ENCODE measurements at places on chromosomes 7 and 10.

DNA sequence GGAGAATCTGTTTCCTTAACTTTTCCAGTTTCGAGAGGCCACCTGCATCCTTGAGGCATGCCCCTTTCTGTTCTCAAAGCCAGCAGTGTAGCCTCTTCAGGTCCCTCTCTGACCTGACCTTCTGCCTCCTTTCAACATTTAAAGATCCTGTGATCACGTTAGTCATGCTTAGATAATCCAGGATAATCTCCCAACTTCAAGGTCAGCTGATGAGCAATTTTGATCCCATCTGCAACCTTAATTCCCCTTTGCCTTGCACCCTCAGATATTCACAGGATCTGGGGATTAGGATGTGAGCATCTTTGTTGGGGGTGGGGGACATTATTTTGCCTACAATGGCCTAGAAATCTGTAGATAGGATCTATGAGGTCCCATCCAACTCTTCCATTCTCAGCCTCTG is 8.0 kb downstream of the HKDC1 start:
- no peak for DNase-seq

DNA sequence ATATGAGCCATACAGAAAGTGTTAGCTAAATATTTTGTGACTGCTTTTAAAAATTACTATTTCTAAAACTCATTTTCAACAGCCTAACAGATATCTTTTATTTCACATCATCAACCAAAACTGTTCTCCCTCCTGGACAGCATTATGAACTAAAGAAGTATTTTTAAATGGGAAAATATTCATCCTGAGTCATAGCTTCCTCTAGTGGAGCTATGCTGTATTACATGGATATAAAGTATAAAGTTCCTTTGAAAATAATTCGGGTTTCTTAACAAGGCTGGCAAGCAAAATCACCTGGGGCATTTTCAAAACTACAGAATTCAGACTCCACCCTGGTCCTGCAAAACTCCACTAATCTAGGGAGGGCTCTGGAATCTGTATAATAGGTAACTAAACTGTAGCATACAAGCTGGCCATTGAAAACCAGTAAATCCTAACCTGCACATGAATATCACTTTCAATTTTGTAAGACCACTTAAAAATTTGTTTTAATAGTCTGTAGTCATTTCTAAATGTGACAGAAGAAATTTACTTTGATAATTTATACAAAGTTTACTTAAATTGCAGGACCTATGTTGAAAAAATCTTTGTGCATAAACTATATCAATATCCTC is 53.5 kb downstream of the SCIN start:
- no peak for DNase-seq

- DNase-seq, result no peak
Measured at GRCh38 chr10:100829933-100830727, 82.6 kb upstream of the SLF2 start.

- DNase-seq, result no peak
Measured at GRCh38 chr10:95330966-95331453, 40.2 kb upstream of the PDLIM1 start.

DNA sequence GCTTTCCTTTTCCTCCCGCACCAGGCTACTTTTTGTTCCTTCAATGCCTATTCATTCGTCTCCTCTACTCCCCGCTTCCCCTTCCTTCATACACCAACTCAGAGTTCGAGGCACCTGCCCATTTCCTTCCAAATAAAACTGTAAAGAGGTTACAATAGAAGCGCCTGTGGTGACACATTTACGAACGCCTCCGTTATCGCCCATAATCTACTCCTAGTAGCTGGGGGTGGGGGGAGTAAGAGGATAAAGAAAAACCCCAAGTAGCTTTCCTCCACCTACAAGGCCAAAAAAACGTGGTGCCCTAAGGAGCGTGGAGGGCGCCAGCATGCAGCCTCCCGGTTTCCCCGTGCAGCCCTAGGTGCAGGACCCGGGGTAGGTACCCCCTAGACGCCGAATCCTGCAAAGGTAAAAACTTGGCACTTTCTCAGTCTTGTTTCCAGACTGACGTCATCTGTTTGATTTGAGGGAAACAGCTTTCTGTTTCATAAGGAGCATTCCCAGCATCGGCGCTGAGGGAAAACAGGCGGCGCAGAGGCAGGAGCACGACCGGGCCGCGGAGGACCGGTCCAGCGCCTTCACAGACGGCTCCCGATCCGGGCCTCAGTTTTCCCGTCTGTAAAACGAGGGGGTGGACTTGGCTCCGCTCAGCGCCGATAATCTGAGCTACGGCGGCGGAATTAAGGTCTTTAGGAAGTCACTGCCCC is 922 bp downstream of the PPA1 start:
- DNase-seq, result peak; percentile 41

GRCh38 chr7:137967143-137968018 is 34.5 kb downstream of the CREB3L2 start:
- DNase-seq, result no peak

- no peak for DNase-seq
Measured at GRCh38 chr10:99854860-99855259, 72.4 kb downstream of the ABCC2 start.

- no peak for DNase-seq
Measured at GRCh38 chr7:99648843-99649242, 31.0 kb downstream of the CYP3A5 start.

DNA sequence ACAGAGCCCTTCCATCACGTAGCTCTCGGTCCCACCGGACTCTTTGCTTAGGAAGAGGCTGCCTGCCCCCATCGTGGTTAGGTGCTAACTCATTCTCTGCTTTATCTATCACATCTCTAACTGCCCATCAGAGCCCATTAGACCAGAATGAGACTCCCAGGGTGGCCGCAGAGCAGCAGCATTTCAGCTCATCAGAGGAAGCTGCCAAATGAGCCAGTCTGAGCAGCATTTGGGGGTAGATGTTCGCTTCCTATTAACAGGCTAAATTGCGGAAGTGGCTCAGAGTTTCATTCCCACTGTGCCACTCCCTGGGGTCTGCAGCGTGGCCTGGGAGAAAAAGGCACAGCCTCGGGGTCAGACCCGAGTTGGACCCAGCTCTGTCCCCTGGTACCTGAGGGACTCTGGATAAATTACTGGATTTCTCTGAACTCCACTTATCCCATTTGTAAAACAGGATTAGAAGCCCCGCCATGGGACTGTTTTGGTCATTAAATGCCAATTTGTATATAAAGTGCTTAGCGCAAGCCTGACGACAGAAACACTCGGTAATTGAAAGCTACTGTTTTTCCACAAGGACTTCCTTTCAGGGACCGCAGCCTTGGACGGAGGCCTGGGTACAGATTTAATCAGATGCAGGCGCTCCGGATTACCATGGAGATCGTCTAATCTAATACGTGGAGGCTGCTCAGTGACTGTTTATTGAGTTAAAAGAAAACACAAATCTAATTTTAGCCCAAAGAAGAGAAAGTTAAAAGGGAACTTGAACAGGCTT is 73.8 kb upstream of the PRLHR start:
- DNase-seq, result no peak

DNA sequence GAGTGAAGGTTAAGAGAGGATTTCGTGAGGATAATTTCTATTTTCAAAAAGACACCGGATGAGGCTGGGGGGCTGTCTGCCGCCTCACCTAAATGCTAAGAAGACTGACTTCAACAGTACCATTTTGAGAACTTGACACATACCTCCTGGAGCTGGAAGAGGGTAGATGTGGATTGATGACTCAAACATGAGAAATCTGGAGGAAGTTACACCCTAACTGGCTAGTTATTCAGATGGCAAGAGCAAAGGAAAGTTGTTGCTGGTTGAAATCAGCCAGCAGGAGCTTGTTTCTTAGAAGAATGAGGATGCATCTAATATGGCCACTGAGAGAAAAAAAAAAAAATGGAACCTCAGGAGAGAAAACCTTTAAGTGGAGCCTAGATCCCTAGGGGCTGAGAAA is 76.2 kb upstream of the KIAA1217 start:
- no peak for DNase-seq

- DNase-seq, result no peak
Measured at GRCh38 chr10:3932597-3933375, 147.8 kb upstream of the KLF6 start.

DNA sequence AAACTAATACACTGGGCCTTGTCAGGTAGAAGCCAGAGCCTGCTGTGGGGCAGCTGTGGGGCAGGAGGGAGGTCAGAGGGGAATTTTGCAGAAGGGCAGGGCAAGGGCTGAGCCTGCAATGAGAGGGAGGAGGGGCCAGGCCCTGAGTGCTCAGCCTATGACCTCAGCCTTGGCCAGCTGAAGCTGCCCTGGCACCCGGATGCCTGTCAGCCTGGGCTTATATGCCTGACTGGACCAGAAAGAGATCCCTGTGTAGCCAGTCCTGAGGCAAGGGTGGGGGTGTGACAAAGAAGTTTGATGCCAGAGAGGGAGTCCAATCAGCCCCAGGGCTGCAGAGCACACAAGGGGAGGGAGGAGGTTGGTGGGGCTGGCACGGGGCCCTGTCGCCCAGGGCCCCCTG is 22.3 kb upstream of the PRRT4 start:
- no peak for DNase-seq

GRCh38 chr10:5534051-5534821 is 9.5 kb downstream of the CALML3 start:
- DNase-seq, result no peak

DNA sequence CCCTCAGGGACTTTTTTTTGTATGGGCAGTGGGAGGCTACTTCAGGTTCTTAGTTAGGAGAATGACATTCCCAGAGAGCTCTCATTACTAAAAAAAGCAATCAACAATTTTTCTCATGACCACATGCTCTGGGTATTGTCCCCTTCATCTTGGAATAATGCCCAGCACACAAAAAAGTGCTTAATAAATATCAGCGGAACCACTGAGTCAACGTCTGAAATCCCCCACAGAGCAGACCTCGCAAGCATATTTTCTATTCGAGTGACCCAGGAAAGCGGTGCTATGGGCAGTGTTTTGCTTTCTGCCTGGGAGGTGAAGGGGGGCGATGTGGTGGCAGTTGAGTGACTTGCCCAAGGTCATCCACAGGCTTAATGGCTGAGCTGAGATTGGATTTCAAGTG is 493.4 kb upstream of the ZMIZ1 start:
- DNase-seq, result no peak

DNA sequence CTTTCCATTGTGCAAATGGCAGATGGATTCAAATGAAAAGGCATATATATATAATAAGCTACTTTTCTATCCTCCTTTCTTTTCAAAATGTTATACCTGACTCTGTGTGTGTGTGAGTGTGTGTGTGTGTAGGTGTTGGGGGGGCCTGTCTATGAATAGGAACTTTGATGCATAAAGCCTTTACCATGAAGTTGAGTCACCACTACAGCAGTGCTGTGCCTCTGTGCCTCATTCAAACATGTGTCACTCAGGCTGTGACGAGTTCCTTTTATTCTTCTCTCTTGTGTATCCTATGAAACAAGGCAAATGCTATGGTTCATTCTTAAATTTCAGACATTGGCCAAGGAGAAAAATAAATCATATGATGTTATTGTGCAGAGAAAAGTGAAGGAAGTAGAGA is 52.7 kb upstream of the DKK1 start:
- no peak for DNase-seq

DNA sequence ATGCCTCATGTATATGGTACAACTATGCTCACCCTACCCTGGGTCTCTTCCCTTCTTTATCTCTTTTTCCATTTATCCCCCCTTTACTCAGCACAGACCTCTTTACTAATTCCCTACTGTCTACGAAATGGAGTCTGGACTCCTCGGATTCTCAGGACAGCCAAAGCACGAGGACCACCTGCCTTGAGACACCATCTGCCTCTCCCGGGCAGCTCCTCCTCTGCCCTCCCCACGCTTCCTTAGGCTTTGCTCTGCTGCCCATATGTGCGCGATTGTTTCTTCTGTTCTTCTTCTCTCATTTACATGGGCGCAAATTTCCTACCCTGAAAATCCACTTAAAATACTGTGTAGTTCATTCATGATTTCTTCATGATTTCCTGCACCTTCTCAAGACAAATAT is 62.7 kb upstream of the STK17A start:
- no peak for DNase-seq

DNA sequence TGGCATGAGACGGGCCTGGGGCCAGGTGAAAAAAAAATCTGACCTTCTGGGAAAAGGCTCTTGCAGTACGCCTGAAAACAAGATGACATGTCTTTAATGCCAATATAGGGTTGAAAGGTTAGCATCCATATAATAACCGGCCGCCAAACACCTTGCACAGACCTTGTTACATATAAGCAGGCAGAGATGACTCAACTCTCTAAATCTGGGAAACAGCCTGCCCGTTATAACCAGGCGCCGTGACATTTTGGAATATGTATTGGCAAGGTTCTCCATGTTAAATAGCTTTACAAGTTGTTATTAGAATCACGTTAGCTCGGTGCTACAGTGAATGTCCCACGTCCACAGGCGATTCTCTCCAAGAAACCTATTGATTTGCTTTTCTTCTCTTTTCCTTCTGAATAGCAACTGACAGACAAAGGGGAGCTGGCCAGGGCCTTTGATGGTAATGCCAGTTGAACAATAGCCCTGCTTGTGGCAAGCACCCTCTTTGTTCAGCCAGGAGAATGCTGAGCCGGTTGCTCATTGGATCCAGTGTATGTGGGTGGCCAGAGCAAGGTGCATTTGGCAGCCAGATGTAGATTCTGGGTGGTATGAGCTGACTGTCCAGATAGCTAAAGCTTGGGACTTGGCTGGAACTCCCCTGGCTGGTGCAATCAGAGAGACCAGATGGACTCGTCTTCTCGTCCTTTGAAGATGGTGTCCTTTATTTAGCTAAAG is 80.1 kb upstream of the AUTS2 start:
- no peak for DNase-seq

DNA sequence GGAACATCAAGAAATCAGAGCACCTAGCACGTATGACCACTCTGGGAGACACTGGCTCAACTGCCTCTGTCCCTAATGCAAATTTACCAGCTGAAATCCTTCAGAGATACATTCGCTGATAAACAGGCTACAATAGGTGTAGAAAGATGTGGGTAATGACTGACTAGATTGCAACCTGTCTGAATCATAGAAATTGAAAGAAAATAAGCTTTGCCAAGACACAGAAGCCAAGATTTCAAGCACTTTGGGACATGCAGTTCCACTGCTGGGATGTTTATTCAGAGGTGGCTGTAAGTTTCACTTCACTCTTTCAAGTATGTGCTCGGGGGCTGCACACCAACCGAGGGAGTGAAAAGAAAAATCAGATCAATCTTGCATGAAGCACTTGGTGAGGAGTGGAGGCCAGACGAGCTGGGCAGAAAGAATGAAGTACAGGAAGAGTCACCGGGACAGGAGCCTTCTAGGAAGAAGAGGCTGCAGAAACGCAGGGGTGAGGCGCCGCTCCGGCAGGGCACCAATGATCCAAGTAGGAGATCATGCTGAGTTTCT is 276.7 kb downstream of the PARD3 start:
- no peak for DNase-seq

- no peak for DNase-seq
Measured at GRCh38 chr7:134046594-134047128, 80.5 kb upstream of the LRGUK start.

DNA sequence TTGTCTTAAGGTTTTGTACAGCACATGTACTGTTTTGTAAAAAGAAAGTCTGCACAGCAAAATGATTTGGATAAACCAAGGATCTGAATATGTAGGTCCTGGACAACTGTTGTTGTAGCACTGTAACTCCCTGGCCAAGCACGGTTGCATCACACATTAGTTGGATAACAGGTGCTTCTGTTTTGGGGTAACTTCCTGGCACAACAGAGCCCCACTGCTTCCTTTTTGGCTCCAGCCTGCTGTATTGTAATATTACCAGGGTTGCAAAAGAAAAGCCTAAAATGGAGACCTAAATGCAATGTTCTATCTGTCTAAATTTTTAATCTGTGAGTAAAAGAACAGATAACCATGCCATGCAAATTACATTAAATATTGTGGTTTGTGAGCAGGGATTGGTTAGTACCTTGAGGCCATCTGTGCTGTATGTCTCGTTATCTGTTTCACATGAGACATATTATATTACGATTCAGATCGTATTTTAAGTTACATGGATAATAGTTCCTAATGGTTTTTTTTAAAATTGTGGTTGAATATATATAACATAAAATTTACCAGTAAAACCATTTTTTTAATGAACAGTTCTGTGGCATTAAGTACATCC is 27.5 kb upstream of the WAC start:
- DNase-seq, result no peak
